ENCODE measurements at places on chromosomes 5 and 9.
A peak's percentile ranks its signal among the peaks of the same experiment; 100 is the strongest.

DNA sequence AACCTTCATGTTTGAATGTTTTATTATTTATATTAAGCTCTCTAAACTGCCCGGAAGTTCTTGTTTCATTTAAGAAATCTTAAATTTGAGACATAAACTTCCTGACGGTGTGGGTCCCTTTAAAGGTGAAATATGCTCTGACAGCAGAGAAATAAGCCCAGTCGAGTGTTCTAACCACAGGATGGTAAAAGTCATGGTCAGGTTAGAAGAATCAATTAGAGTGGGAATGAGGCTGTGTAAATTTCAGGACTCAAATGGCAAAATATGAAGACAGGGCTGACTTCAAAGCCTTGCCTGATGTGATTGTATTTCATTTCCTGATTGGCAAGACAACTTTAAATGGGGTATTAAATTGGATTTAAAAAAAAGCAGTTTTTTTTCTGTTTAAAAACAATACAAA lies 432.9 kb upstream of the BRINP1 start:
- no peak for DNase-seq

DNA sequence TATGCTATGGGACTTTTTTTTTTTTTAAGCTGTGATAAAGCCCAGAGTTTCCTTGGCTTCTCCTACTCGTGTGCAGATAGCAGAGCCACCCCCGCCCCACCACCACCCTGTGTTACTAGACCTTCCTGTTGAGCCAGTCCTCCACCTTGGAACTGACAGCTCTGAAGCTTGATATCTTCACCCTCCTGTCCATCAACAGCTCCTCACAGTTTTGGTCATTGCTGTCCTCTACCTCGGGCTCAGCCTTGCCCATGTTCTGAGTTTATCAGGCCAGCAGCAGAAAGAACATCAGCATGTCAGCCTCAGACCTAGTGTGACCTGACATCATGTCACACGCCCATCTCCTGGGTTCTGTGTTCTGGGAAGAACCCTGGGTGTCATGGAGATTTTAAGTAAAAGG lies 167.1 kb upstream of the RAI14 start:
- no peak for DNase-seq

DNA sequence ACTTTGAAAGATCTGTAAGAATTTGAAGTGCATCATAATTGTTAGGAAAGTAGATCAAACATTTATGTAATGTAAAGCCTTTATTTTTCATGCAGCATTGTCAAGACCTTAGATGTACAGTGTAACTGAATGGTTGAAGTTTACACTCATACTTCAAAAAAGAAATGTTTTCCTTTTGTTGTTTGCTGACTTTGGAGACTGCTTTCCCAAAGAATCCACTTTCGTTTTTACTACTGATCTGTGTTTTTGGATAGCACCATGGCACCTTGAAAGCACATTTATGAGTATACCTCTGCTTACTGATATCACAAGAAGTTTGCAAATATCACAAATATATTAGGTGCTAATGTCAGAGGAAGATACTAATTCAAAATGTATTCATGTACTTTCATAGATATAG lies 50.0 kb downstream of the PIP5K1B start:
- no peak for DNase-seq

DNA sequence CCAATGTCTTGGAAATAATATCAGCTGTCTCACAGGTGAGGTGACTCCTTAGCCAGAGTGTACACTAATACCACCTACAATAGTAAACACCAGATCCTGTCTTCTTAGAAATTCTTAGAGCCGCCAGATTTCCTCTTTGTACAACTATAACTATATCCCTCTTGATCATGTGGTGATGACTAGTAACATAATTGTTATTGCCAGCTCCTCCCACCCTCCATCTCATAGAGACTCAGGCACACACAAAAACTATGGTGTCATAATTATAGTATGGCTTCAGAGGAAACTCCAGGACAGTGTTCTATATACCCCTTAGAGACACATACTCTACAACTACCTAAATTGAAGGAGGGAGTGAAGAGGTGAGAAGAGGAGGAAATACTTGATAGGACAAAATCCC lies 33.1 kb downstream of the PGGT1B start:
- DNase-seq = peak; percentile 1

DNA sequence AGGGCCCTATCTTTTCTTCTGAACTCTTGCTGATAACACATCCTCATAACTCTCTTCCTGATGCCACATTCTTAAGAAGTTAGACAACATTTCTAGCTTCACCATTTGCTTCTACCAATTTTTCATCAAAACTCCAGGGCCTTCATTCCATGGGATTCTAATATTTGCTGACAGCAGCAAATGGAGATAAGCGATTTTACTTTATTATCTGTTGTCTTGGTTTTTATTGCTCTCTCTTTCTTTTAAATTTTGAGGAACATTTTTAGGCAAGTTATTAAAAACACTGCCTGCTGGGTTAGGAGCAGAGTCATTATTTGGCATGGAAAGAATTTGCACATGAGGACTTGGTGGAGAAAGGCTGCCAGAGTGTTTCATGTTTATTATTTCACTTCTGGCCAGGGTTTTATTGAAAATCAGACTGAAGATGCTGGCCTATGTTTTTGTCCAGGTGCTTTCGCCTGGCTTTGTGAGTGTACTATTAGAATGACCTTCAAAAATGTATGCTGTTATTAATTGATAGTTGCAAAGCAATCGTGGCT lies 27.7 kb downstream of the NSG2 start:
- DNase-seq = no peak

DNA sequence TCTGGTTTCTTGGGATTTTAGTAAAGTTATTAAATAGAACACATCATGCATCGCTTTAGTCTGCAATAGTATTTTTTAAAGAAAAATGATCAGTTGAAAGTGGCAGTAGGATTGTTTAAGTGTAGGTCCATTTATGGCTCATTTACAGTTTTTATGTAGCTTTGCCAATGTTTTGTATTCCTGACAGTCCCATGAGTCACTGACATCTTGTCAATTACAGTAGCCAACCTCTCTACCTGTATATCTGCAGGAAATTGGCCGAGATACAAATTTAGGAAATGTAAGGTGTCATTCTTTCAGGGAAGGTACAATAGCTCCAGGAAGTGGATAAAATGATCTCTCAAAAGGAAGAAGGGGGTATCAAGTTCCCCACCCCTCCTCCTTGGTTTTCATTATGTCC lies 47.7 kb upstream of the MTAP start:
- DNase-seq = no peak

GRCh38 chr9:8628791-8629190 lies 829.2 kb upstream of the DMAC1 start:
- DNase-seq = no peak

GRCh38 chr5:160352308-160352707 lies 18.1 kb downstream of the C1QTNF2 start:
- no peak for DNase-seq

DNA sequence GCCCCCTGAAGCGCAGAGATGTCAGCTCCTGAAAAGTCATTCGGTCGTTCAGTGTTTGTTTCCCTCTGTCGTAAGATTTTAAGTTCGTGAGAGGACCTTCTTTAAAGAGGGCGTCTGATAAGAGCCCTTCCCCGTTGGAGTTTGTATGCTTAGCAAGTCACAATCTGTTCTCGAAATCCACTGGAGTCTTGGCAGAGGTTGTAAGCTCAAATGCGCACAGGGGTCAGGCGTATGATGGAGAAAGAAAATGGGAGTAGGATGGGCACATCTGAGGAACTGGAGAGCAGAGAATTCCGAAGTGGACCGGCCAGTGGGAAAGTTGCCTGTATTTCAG lies 710 bp downstream of the HSD17B4 start:
- DNase-seq = no peak

GRCh38 chr9:76887951-76888350 lies 18.0 kb downstream of the PRUNE2 start:
- no peak for DNase-seq

- no peak for DNase-seq
These were observed 98.7 kb downstream of the RANBP17 start for GRCh38 chr5:170960567-170960966.

DNA sequence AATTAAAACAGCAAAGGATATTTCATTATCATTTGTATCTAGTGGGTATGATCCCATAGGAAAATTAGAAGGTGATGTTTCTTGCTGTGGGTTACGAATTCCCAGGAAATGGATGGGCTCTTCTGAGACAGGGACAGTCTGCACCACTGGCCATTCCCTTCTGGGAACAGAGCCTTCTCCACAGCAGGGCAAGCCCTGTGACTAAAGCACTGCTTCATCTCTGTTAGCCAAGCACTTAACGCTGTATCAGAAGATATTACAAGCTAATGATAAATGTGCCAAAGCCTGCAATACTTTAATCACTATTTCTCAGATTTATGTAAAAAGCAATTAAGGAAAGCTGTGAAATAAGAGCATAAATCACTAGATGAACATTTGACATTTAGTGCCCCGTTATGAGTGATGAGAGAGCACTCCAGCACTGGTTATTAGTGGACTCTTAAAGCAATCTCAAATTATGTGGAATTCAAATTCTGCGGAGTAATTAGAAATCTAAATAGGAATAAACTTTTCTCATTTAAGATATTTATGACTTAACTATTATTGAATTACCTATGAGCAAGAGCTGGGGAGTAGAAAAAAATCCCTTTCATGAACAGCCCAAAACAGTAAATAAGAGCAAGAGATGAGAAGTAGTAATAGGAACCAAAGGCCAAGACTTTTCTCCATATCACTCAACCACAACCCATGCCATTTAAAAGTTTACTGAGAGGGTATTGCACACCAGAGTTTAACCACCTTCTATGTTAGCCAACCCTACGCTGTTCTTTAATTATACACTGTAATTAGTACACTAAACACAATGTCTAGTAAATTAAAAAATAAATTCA lies 49.2 kb downstream of the FAM240B start:
- DNase-seq = no peak

DNA sequence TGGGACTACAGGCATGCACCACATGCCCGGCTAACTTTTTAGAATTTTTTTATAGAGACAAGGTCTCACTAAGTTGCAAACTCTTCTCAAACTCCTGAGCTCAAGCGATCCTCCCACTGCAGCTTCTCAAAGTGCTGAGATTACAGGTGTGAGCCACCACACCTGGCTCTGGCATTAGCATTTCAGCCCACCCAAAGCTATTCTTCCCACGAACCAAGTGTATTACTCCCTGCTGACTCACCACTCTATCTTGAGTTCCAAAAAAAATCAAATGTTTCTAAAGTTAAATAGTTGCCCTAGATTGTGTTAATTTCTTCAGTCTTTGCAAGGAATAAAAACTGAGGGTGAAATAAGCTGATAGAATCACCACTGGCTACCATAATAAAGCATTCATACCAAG lies 205.5 kb downstream of the ARRDC3 start:
- DNase-seq = no peak

GRCh38 chr5:110851357-110851756 lies 112.5 kb downstream of the SLC25A46 start:
- peak; percentile 17 for DNase-seq

DNA sequence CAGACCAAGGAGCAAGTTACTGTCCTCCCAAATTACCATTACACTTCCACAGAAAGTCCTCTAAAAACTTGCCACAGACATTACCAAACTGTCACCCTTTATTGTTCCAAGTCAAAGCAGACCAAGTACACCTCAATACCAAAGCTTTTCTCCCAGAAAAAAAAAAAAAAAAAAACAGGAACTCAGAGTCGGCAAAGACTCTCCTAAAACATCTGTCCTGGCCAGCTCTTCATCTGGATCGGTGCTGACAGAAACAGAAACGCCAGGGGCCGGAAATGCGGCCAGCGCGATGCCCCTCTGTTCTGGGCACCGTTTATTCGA lies 718 bp downstream of the DEPDC1B start:
- DNase-seq = no peak

- DNase-seq = peak; percentile 66
These were observed 36.7 kb downstream of the NDFIP1 start for GRCh38 chr5:142145106-142145900.

GRCh38 chr5:94240596-94240992 lies 377.8 kb downstream of the KIAA0825 start:
- DNase-seq = no peak

DNA sequence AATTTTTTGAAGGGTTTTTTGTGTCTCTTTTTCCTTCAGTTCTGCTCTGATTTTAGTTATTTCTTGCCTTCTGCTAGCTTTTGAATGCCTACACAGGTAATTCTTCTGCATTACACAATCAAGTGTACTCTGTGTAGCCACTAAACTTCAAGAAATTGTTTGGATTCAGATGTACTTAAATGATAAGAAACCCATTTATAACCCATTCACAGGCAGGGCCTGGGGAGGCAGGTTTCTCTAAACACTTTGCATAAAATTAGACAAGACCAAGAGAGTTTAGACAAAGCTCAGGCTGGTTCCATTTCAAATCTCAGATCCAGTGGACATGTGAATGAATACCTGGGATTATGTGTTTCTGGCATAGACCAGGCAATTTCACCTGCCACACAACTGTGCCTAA lies 41.3 kb upstream of the SEMA5A start:
- no peak for DNase-seq

DNA sequence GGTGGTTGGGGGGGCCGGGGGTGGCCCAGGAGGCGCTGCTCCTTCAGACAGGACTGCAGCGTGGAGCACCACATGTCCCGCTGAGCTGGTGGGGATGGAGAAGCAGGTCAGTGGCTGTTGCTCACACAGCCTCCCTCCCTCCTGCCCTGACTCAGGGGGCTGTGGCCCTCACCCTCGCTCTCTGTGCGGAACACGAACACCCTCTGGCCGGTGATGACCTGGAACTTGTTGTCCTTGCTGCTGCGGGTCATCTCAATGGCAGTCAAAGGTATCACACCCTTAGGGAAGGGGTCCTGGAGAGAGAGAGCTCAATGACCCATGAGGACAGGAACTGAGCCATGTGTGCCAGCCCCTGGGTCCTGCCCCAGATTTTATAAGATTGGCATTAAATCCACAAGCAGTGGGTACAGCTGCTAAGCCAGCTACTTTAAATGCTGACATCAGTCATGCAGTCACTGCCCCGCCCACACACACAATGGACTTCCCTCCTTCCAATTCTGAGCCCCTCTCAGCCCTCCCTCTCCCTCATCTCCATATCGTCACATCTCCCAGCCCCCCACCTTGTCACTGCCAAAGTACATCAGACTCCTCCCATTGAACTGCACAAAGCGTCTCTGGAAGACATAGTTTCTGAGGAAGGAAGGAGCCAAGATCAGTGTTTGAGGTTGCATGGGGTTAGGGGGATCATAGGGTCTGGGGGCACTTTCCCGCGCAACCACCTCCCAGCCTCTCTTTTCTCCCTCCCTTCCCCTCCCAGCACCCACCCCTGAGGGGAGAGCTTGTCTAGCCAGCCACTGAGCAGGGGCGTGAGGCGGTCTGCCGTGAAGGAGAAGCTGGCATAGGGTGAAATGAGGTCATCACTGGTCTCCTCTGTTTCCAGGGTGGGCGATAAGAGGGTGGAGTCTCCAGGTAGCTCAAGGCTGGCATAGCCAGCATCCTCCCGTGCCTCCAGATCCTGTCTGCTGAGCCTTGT lies 8.9 kb downstream of the ARAP3 start:
- no peak for DNase-seq
